Fibroblast of lung (primary cell): ENCODE measurements at places on chromosomes 1 and 21.

DNA sequence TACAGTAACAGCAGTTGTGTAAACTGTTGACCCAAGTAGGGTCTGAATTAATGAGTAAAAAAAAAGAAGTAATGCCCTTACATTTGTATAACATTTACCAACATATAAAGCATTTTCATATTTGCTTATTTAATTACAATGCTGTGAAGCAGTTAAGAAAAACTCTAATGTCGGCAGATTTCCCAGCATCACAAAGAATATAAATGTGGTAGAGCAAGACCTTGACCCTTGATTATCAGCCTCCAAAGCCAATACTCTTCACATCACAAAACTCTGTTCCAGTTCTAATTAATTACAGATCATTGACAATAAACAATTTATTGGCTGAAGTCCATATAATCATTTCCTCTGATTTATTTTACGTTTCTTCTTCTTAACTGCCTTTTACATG, 130.2 kb downstream of the DUSP10 start:
- no peak for DNase-seq

- DNase-seq = no peak
Measured at GRCh38 chr1:57748719-57749118, 324.9 kb upstream of the DAB1 start.

DNA sequence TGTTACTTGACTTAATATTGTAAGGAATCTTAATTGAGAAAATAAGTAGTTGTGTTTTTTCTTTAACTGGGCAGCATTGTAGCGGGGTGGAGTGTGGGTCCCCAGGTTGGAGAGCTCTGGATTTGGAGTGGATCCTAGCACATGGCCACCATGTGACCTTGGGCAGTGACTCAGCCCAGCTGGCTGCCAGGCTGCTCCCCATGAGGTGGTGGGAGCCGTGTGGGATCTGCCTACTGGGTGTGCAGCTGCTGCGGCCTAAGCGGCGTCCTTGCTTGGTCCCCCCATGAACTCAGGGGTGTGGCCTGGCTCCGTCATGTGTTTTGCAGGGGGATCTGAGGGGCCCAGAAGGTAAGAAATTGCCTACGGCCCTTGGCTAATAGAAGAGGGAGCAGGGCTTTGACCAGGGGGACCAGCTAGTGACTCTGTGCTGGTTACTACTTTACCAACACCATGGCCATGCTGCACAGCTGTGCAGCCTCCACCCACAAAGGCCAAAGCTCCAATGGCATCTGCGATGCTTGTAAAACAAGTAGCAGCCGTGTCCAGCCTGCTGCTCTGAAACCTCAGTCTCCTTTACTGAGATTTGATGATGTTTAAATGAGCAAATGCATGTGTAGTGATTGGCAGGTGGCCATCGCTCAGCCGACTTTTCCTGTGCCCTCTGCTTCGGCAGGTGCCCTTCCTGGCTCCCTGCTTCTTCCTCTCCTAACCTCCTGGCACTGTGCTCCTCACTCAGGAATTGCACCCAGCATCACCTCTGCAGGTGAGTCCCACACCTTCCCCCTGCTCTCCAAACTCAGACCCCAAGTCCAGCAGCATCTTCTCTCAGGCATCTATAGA, 68.3 kb downstream of the ADARB1 start:
- peak; percentile 81 for DNase-seq

DNA sequence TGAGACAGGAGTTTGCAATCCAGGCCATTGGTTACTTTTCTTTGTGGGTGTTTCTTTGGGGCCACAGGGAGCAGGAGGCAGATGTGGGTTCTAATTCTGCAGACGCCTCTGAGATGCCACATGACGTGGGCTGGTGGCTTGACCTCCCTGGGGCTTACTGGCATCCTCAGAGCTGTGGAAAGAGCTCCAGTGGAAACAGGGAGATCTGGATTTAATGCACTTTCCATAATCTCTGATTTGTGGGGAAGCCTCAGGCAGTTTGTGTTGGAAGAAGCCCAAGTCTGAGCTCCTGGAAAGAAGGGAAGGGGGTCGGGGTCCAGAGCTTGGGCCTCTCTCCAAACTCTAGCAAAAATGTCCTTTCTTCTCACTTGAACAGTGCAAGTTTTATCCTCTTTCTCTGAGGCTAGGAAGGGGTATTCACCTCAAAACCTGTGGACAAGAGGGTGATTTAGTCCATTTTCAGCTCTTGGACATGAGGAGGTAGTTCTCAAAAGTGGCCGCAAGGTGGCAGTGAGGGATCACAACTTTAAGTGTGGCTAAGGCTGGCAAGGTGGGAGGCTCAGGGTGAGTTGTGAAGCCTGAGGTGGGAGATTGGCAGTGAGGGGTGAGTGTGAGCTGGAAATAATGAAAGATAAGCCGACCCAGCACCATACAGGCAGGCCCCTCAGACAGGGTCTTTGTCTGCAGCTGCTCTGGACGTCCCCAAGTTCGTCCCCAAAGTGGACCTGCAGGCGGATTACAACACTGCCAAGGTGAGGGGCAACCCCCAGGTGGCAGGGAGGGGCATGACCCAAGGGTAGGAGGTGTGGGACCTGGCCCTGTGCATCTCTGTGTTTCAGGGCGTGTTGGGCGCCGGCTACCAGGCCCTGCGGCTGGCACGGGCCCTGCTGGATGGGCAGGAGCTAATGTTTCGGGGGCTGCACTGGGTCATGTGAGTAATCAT, 9.2 kb downstream of the IKBKE start:
- peak; percentile 82 for DNase-seq

DNA sequence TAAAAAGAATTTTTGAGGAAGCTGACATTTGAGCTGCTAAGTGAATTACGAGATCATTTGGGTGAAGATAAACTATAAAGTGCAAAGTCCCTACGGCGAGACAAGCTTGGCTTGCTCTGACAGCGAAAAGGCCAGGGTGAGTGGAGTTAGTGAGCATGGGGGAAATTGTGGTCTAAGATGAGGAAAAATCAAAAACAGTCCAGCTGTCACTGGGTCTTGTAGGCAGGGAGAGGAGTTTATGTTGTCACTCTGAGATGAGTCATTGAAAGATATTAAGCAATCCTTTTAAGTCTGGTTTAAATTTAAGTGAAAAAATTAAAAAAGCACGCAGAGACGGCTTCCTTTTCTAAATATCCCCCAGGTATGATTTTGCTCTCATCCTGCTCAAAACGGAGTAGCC, 601.9 kb downstream of the MRPL39 start:
- peak; percentile 71 for DNase-seq

DNA sequence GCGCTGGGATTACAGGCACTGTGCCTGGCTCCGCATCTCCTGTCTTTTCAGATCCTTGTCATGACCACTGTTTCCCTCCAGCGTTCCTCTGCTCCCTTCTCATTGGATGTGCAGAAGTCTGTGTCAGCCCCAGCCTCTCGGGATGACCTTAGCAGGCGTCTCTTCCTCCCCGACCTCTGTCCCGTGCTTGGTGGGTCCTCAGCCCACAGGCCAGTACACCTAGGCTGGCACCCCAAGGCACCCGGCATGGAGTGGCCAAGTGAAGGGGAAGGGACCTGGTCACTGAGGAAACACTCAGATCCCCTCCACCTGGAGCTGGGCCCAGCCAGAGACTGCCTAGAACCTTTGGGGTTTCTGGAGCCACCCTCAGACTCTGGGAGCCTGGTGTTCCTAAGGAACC, 2.4 kb upstream of the CLCNKB start:
- DNase-seq = no peak

GRCh38 chr1:21899987-21900386, 37.1 kb downstream of the HSPG2 start:
- DNase-seq = no peak

- peak; percentile 76 for DNase-seq
Measured at GRCh38 chr1:225454733-225455132, 26.9 kb upstream of the LBR start.

- DNase-seq = no peak
Measured at GRCh38 chr1:95353194-95353593, 119.2 kb downstream of the RWDD3 start.

DNA sequence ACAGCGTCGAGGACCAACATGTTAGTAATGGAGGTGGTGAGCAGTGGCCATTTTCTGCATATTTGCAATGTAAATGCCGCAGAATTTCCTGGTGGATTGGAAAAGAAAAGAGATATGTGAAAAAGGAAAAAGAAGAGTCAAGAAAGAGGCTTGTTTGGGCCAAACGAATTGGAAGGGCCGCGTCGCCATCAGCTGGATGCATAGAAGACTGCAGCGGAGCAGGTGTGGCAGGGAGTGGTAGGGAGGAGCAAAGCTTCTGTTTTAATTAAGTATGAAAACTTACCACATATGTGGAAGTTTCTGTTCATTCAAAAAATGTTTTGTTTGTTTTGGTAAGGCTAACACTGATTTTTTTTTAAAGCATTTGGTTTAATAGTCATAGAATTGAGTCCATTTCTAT, 690.7 kb downstream of the NCAM2 start:
- peak; percentile 32 for DNase-seq

DNA sequence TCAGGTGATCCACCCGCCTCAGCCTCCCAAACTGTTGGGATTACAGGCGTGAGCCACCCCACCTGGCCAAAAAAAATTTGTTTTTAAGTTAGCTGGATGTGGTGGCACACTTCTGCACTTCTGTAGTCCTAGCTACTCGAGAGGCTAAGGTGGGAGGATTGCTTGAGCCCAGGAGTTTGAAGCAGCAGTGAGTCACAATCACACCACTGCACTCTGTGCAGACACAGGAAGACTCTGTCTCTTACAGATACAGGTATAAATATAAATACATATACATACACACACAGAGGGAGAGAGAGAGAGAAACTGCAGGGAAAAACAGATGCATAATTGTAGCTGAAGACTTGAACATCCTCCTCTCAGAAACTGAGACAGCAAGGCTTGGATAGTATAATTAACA, 34.8 kb upstream of the EPS15 start:
- no peak for DNase-seq

- DNase-seq = peak; percentile 48
Measured at GRCh38 chr1:31239653-31240241, at the start of gene NKAIN1. NKAIN1 (minus strand) TSS chr1:31239887; CDS start chr1:31239547, 340 bp downstream.

- no peak for DNase-seq
Measured at GRCh38 chr1:156461781-156462647, 38.6 kb downstream of the MEF2D start.

DNA sequence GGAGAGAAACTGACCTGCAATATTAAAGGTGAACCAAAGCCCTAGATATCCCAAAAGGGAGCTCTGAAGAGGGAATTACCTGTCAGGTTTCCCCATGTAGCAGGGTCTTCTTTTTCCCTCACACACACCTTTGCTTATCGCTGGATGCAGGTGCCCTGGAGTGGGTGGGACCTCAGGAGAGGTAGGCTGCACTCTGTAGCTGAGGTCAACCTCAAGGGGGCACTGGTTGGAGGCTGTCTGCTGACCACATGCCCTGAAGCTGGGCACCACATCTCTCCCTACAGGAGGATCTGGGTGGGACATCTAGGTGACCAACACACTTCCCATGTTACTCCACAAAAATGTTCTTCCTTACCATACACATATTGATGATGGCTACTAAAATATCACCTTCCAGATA, 298.7 kb upstream of the USP25 start:
- no peak for DNase-seq

DNA sequence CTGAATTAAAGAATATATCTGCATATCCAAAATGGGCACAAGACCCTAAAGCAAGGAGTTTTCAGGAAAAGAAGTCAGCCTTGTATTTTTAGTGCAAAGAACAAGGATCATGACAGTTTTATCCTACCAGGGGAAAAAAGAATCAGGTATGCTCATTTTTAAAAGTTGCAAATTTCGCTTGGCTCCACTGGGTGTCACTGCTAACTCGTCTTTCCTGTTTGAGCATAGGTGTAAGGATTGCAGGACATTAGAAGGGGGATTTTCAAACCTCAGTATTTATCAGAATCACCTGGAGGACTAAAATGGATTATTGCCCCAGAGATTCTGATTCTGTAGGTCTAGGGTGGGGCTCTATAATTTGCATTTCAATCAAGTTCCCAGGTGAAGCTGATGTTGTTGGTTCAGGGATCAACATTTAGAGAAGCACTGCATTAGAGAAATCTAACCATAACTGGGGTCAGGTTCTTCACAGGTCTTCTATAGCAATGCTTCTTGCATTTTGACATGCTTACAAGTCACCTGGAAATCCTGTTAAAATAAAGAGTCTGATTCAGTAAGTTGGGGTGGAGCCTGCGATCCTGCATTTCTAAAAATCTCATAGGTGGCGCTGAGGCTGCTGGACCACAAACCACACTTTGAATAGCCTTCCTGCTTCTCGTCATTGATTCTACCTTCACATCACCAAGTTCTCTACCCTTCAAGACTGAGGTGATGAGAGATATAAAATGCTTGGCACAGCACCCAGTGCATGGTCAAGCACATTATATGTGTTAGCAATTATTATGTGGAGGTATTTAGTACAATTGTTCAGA, 39.6 kb downstream of the NUF2 start:
- peak; percentile 11 for DNase-seq

GRCh38 chr1:20322825-20323612, 32.3 kb downstream of the VWA5B1 start:
- peak; percentile 92 for DNase-seq

- no peak for DNase-seq
Measured at GRCh38 chr1:60665311-60665710, 417.1 kb upstream of the NFIA start.

- DNase-seq = peak; percentile 47
Measured at GRCh38 chr1:173302366-173302765, 95.2 kb upstream of the TNFSF4 start.

GRCh38 chr1:7489586-7489985, 281.5 kb upstream of the VAMP3 start:
- no peak for DNase-seq

- DNase-seq = no peak
Measured at GRCh38 chr1:214143006-214143992, 137.7 kb upstream of the SMYD2 start.

DNA sequence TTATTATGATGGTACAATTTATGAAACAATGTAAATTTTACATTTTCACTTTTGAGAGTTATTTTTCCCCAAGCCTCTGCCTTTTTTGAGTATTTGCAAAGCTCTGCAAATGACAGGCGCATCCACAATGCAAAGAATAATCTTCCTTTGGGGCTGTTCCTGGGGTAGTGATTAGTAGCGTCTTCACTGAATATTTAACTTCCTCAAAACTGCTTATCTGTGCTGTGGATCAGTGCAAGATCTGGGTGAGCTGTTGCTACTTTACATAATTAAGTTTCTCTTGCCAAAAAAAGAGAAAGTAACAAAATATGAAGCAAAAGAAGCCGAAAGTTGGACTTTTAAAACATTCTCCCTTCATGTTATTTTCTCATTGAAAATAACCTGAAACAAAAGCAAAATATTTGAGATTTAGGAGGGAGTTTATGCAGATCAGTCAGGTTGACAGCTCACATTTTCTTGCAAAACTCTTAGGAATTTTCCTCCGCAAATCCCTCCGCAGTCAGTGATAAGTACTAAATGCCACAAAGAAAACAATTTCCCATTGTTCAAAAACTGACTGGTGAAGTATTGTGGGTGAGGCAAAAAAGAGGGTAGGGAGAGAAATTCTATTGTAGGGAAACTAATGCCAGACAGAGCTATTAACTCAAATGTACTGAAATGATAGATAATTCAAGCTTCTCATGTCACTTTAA, 276.4 kb upstream of the B3GALT2 start:
- peak; percentile 36 for DNase-seq

DNA sequence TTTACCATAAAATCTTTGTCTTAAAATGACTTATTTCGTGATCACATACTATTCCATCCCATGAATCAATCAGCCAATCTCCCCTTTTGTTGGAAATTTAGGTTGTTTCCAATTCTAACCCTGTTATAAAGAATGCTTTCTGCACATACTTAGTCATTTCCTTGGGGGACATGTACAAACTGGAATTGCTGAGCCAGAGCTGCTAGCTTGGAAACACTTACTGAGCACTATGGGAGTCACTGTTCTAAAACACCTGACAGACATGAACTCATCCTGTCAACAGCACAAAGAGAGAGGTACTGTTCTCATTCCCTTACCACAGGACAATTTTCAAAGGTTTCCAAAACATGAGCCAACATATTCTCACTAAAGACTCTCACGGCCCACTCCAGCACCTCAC, 32.1 kb downstream of the AK2 start:
- DNase-seq = peak; percentile 42

GRCh38 chr1:68051475-68051874, 1.0 kb upstream of the DIRAS3 start:
- DNase-seq = peak; percentile 73
